HCEC 1CT (cell line): ENCODE measurements at places on chromosomes 1 and 21.
A peak's percentile ranks its signal among the peaks of the same experiment; 100 is the strongest.

DNA sequence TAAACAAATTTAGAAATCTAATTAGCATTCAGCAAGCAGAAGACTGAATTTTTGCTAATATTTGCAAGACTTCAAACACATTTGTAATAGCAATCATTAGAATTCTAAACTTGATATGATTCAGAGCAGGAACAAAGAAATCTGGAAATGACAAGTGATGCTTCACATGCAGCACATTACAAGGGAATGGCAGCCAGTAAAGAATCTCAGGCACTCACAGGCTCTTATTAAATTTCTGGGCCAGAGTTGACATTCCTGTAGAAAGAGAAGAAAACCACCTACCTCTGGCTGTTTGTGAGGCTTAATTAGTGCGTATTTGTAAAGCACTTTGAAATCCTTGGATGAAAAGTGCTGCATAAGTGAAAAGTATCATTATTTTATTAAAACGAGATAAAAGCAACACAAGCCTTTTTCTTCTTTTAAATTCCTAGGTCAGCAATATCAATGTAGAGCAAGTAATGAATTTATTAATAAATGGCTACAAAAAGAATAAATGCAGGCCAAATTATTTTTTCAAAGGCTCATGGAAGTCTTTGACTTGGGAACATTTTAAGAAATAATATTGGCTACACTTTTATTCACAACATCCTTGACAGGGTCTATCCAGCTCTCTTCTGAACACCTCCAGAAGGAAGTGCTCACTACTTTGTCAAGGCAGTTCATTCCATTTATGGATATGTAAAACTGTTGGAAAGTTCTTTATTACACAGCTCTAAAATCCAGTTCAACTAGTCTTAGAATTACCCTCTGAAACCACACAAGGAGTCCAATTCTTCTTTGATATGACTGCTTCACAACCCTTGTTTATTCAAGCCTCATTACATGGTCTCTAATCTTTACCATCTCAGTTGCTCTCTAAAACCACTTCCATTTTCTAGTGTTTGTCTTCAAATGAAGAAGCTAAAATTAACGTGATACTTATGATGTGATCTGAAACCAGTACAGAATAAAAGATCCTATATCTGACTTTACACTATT lies 32.1 kb upstream of the SCYL3 start:
- DNase-seq: no peak

- DNase-seq: no peak
Measured at GRCh38 chr1:30804822-30805221, 47.2 kb upstream of the LAPTM5 start.

DNA sequence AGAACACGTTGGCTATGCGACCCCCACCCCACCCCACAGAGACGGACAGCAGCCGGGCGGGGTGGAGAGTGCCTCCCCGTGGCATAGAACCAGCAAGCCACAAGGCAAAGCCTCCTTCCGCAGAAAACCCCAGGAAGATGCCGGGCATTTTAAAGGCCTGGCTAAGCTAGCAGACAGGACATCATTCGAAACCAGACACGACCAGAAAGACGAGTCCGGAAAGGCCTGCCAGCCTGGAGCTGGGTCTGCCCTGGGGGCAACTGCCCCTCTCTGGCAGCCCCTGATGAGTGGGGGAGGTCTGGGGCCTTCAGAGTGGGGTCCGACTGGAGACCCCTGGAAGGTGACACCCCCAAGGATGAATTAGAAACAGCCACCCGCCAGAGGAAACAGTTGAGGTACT lies 8.5 kb downstream of the FTCD start:
- no peak for DNase-seq

GRCh38 chr1:207644852-207645634 lies at the start of gene CR1L:
CR1L (plus strand) TSS chr1:207645133; CDS start chr1:207645234, 101 bp downstream.
- DNase-seq: no peak

GRCh38 chr21:38188037-38188436 lies 68.8 kb upstream of the KCNJ15 start:
- no peak for DNase-seq

DNA sequence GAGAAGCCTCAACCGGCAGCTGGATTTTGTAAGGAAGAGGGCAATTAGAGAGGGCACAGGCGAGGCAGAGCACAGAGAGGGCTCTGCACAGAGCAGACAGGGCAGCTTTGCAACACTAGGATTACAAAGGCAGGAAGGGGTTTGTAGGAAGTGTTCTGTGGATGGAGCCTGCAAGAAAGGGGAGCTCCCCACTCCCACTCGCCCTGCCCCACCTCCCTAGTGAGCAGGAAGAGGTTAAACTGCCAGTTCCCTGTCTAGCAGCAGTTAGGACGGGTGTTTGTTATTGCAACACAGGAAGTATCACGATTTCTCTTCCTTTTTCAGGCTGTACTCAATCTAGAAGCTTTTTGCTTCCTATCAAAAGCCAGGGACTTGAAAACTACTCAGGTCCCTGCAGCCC lies 63.3 kb upstream of the LRRC8D start:
- DNase-seq: peak; percentile 11

DNA sequence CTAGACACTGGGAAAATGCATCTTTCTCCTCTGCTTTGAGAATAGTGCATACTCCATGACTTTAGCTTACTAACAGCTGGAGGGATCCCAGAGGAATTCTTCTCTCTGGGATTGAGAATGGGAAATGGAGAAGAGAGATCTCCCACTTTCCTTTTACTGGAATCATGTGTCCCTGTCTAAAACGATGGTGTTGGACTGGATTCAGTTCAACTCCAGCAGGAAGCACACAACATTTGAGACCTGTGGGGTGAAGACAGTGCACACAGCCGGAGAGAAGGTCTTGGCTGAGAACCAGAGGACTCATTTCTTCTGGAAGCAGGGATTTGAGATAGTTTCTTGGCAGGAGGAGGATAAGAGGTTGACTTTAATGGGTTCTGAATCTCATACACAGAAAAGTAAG lies 58.7 kb downstream of the TRABD2B start:
- no peak for DNase-seq

- DNase-seq: no peak
Measured at GRCh38 chr1:26851106-26851684, 11.8 kb upstream of the SFN start.

GRCh38 chr1:116794804-116795481 lies 40.7 kb downstream of the CD2 start:
- no peak for DNase-seq

- DNase-seq: no peak
Measured at GRCh38 chr21:39489380-39489924, 37.7 kb downstream of the SH3BGR start.

DNA sequence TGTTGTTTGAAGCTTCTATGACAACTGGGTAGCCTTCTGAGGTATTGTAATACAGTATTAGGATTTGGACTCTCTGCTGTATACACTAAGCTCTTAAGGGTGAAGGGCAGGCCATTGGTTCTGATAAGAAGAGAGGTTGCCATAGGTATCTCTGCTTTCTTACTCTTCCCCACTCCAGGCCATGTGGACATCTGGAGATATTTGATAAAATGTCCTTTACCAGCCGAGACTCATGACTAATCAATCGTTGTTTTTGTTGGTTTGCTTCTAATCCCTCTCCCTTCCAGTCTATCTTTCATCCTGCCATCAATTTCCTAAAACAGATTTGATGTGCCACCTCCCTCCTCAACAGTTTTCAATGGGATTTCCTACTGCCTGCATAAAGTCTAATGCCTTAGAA lies 64.6 kb upstream of the WDR26 start:
- peak; percentile 55 for DNase-seq

DNA sequence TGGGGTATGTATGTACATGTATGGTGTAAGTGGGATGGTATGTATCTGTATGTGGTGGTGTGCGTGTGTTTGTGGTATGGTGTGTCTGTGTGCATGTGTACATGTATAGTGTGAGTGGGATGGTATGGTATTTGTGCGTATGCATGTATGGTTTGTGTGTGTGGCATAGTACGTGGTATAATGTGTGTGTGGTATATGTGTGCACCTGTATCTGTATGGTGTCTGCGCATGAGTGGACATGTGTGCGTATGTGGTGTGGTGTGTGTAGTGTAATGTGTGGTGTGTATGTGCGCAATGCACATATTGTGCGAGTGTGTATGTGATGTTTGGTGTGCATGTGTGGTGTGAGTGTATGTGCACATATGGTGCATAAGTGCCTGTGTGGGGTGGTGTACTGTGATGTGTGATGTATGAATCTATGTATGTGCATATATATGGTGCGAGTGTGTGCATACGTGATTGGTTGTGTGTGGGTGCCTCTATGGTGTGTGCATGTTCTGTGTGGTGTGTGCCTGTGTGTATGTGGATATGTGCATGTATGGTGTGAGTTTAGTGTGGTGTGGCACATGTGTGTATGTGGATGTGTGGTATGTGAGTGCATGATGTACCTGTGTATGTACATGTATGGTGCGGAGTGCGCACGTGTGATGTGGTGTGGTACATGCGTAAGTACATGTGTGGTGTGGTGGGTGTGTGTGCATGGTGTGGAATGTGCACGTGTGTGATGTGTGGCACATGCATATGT lies 38.8 kb downstream of the WDR4 start:
- no peak for DNase-seq

DNA sequence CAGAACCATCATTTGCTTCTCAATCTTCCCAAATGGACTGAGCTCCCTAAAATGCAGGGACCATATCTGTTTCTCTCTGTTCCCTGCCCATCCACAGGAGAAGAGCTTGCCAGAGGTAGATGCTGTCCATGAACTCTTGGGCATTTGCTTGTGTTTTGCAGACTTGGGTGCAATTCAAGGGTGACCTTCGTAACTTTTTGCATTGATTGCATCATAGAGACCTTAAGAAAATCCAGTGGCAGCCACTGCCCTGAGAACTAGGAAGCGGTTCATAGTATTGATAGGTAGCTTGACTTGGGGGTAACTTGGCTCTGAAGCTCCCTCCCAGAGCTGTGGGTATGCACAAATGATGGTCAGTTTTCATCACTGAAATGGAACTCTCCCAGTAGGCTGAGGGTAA lies 34.3 kb upstream of the EDEM3 start:
- DNase-seq: no peak

GRCh38 chr1:94801919-94802546 lies 18.1 kb upstream of the SLC44A3 start:
- DNase-seq: peak; percentile 97

- DNase-seq: peak; percentile 37
Measured at GRCh38 chr1:8303141-8303540, 14.8 kb upstream of the SLC45A1 start.

GRCh38 chr1:85413169-85413568 lies 51.8 kb downstream of the DDAH1 start:
- DNase-seq: no peak

DNA sequence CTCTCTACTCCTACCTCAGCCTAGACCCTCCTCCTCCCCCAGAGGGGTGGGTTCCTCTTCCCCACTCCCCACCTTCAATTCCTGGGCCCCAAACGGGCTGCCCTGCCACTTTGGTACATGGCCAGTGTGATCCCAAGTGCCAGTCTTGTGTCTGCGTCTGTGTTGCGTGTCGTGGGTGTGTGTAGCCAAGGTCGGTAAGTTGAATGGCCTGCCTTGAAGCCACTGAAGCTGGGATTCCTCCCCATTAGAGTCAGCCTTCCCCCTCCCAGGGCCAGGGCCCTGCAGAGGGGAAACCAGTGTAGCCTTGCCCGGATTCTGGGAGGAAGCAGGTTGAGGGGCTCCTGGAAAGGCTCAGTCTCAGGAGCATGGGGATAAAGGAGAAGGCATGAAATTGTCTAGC lies 21.6 kb upstream of the VPS13D start:
- no peak for DNase-seq

DNA sequence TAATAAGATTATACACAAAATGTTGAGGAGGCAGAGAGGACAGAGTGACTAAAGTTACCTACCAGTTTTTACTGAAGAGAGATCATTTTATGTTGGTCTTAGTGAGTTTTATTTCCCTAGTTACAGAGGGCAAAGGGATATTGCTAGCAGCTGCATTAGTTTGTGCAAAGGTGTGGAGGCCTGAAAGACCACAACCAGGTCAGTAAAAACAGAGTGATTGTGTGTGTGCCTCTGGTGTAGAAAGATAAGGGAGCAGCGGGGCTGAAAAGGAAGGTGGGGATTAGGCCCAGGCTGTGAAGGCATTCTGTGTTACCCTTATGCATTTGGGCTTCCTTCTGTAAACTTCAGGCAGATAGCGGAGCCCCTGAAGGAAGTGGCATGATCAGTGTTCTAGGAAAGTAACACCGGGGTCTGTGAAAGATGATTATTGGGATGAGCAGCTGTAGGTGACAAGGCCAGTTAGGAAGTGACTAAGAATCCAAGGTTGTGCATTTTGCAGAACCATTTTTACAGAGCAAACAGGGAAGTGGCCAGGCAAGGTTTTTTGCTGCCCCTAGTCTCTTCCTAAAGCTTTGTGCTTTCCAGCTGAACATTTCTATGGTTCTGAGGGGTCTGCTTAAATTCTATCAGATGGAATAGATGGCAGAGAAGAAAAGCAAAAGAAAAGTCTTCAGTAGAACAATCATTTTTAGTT lies 3.7 kb downstream of the GADD45A start:
- DNase-seq: no peak

DNA sequence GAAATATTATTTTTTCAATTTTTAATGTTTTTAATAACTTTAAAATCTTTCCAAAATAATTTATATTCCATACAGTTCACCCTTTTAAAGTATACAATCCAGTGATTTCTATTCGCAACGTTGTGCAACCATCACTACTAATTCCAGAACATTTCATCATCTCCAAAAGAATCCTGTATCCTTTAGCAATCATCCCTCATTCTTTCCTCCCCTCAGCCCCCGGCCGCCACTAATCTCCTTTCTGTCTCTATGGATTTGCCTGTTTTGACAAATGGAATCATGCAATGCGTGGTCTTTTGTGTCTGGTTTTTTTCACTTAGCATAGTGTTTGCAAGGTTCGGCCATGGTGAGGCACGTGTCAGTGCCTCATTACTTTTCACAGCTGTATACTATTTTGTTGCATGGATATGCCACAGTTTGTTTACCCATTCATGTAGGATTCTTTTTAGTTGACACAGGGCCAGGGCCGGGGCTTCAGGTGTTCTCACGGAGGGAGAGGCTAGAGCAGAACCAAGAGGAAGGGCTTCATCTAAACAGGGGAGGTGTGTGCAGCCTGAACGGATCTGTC lies 40.6 kb upstream of the ZBTB40 start:
- no peak for DNase-seq

- DNase-seq: no peak
Measured at GRCh38 chr1:20723537-20724363, 5.9 kb upstream of the KIF17 start.

GRCh38 chr1:28073867-28074266 lies 14.5 kb downstream of the EYA3 start:
- DNase-seq: peak; percentile 20
